AG09319 (cell line): ENCODE measurements at places on chromosomes 12 and 14.

GRCh38 chr12:1657688-1658087 is 28.7 kb downstream of the WNT5B start:
- DNase-seq = no peak

DNA sequence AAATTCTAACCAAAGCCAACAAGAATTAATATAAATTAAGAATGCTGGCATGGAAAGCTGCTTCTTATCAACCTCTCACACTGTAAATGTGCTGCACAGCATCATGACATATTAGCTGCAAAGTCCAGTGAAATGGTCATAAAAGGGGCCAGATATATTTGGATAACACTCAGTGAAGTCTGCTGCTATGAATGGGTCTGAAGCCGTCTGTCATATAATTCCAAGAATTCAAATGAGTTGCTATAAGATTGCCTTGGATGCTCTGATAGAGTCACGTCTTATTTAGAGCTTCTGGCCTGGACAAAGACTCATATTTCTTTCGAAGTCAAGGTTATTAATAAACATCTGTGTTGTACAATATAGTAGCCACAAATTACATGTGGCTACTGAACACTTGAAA is 54.3 kb upstream of the OVCH1 start:
- DNase-seq = no peak

GRCh38 chr12:5232826-5233500 is 189.3 kb downstream of the KCNA5 start:
- no peak for DNase-seq

GRCh38 chr14:93936245-93936644 is 9.1 kb downstream of the FAM181A start:
- DNase-seq = no peak

GRCh38 chr12:67957383-67957782 is 31.9 kb upstream of the IFNG-AS1 start:
- no peak for DNase-seq

GRCh38 chr14:99286761-99287160 is 14.8 kb upstream of the BCL11B start:
- DNase-seq = no peak

DNA sequence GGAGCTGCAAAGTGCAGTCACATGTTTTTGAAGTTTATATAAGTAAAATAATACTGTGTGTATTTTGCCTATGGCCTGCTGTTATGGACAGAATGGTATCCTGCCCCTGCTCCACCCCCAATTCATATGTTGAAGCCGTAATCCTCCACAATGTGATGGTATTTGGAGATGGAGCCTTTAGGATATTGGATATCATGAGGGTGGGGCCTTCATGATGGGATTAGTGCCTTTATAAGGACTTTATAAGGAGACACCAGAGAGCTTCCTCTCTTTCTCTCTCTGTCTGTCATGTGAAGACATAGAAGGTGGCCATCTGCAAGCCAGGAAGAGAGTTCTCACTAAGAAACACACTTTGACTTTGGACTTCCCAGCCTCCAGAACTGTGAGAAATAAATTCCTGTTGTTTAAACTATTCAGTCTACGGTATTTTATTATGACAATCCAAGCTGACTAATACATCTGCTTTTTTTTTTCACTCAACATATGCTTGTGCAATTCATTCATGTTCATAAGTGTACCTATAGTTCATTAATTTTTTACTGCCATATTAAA is 3.1 kb upstream of the CHPT1 start:
- DNase-seq = no peak

DNA sequence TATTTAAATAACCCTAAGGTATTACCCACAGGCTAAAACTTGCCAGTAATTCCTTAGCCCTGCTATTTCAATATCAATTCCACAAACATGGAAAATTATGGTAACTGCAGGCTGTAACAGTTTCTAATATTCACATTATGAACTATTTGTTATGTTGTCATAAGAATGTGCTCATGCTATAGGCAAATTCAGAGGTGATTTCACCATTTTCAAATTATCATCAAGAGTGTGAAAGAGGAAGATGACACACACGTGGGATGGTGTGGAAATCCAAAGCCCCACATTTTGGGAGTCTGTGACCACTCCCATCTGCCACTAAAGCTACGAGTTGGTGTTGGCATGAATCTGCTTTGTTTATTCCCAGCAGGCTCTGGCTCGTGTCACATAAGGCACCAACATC is 5.9 kb upstream of the MYO1A start:
- DNase-seq = no peak

- DNase-seq = no peak
Observed at GRCh38 chr12:19151298-19151697, 21.8 kb downstream of the PLEKHA5 start.

- no peak for DNase-seq
Observed at GRCh38 chr12:49937639-49938300, 12.8 kb upstream of the AQP2 start.

- DNase-seq = no peak
Observed at GRCh38 chr12:92021666-92022035, 124.0 kb downstream of the BTG1 start.

DNA sequence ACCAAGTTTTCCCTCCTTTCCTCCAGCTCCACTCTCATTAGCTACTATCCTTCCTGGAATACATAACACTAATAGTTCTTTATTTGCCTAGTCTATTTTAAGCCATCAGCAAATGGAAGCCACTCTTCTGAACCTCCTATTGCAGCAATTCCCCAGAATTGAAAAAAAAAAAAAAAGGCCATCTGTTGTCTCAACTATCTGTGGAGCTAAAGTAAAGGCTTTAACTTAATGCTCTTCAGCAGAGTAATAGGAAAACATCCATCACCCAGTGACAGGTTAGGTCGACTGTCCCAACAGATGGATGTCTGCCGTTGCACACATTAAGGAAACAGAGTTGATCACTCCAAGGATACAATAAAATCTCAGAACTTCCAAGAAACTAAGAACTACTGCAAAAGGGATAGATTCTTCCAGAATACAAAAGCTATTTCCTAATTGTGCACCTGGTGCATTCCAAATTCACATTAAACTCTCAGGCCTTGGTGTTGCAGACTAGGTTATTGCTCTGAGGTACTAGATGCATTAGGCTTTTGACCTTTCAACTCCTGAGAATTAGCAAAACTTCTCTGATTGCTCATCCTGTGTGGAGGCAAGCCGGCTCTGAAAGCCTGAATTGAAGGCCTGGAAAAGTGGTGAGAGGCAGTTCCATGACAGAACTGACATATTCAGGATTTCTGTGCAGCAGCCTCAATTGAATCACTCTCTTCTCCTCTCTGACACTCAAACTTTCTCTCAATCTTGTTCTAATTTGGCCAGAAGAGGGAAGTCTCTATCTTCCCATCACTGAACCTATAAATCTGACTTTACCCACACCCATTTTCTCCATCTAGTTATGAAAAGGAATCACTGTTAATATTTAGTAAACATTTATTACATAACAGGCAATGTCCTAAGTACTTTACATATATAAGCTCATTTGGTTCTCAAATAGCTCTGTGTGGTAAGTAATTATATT is 238.4 kb upstream of the HMGA2 start:
- DNase-seq = no peak

DNA sequence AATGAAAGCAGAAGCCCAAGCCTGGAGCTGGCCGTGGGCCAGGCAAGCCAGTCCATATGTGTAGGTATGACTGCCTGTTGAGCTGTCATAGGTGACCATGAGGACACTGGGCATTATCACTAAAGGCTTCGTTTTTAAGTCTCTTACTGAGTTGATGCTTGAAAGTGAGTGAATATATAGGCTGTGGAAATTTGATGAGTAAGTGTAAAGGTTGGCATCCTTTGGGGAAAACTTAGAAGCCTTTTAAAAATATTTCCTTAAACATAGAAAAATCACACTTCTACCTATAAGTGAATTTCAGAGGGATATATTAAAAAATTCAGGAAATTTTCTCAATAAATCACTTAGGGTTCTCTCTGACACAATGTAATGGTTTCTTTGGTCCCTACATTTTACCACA is 396.5 kb downstream of the FOXG1 start:
- no peak for DNase-seq

DNA sequence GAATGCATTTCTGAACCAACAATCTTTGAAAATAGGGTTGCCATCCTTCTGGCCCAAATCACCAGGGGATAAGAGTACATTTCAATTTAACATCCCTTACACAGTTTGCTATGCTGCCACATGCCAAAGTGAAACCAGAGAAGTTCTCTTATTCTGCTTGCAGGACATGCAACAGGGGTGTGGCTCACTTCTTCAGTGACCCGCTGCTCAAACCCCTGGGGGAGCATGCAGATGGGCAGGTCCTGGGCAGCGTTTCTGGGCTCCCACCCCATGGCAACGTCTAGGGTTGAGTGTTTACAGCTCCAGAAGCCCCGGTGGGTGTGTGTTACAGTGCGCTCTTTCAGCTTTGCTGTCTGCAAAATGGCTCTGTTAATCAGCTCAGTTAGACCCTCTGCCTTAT is 1306.3 kb upstream of the TMEM132C start:
- no peak for DNase-seq

GRCh38 chr14:55936691-55937090 is 181.5 kb upstream of the PELI2 start:
- no peak for DNase-seq

GRCh38 chr12:113987261-113988063 is 21.3 kb upstream of the RBM19 start:
- DNase-seq = no peak

DNA sequence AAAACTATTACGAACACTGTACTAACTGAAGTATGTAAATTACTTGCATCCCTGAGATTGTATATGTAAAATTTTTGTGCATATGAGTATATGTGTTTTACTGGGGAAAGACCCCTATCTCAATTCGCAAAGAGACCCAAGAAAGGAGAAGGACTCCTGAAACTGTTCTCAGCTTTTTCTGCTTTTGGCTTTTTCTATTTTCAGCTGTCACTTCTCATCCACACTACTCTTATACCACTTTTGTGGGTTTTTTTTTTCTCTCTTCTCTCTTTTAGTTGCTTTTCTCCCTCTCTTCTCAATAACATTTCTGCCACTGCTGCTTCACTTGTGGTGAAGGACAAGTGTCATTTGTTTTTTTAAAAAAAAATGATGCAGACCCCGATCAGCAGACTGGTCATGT is 39.8 kb downstream of the NIN start:
- DNase-seq = no peak
